ENCODE measurements at places on chromosomes 12 and 14.

DNA sequence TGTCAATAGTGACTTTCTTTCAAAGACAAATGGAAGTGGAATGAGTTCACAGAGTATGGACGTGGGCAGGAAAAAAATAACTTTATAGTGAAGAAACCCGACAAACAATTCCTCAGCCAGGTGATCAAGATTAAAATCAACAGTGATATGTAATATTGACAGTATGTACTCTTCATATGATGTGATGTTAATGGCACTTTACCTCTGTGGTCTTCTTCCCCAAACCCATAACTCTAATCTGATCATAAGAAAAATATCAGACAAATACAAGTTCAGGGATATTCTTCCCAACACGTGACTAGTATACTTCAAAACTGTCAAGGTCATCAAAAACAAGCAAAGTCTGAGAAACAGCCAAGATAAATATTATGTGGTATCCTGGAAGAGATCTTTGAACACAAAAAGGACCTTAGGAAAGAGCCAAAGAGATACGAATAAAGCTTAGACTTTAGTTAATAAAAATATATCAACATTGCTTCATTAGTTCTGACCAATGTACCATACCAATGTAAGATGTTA is 215.5 kb downstream of the PPFIA2 start:
- DNase-seq, result no peak

GRCh38 chr14:61925043-61925442 is 162.8 kb downstream of the SNAPC1 start:
- peak; percentile 58 for DNase-seq

DNA sequence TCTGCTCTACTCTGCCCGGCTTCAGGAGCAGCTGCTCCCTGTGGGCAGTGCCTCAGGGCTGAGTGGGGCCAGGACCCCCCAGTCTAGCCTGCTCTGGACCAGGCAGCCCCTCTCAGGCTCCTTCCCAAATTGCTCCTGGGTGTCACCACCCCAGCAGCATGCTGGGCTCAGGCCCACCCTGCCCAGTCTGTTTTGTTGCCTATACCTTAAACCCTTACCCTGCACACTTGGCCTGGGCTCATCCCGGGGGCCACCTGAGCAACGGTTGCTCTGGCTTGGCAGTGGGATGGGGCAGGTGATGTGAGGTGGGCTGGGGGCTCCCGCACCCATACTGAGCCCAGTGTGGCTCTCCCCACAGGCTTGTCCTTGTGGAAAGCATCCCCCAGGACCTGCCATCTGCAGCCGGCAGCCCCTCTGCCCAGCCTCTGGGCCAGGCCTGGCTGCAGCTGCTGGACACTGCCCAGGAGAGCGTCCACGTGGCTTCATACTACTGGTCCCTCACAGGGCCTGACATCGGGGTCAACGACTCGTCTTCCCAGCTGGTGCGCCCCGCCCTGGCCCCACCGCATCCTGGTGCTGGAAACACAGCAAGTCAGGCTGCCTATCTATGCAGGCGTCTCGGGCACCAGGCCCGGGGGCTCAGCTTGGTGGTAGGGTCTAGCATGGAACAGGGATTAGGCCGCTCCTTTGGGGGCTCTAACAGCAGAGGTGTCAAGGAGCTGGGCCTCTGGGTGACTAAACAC is 3.9 kb downstream of the PLD4 start:
- no peak for DNase-seq

- DNase-seq, result peak; percentile 64
Measured at GRCh38 chr14:60723116-60723906, 840 bp downstream of the SIX4 start.

GRCh38 chr12:70275045-70275444 is 31.8 kb downstream of the CNOT2 start:
- no peak for DNase-seq

GRCh38 chr14:69153873-69154270 is 953 bp upstream of the DCAF5 start:
- DNase-seq, result peak; percentile 21

DNA sequence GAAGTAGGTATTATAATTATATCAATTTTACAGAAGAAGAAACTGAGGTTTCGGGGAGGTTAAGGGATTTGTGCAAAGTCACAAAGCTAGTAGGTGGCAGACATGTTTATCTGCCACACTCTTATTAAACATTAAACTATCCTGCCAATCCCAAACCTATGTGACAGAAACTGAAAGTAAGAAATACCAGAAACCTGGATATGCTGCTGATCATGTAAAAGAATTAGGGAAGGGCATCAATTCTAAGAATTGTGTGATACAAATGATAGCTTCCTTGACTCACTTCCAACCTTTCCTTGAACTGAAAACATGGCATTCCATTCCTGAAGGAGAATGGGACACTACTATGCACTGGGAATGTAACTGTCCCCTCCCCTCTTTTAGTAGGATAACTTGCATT is 16.9 kb downstream of the TAOK3 start:
- no peak for DNase-seq

DNA sequence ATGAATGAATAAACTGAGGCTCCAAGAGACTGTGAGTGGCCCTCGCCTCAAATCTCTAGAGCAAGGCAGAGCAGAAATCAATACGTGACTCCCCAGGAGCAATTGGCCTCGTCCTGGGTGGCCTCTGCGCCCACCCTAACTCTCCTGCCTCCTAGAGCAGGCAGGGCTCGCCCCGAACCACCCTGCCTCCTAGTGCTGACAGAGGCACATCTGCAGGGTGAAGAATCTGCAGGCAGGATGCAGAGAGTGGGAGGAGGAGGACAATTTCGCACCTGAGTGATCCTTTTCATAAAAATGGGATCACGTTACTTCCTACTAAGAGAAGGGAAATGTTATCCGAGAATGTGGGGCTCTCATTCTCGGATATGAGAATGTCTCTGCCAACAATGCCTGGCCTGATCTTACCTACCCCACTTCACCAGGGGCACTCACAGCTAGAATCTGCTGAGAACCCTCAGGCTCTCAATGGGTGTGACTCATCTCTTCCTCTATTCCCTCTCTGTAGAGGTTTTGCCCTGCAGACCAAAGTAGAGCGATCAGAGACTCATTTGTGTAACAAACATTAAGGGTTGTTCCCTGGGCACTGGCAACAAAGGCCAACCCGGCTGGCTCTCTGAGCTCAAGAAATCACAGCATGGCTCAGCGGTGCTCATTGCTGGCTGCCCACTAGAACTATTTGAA is 61.7 kb upstream of the BCL2L14 start:
- DNase-seq, result no peak
